ENCODE measurements at places on chromosomes 3 and 15. TPM values are rescaled to one million over a fixed set of nuclear protein-coding genes. Genes with fewer than 3 reads are reported as not detected.
A peak's percentile ranks its signal among the peaks of the same experiment; 100 is the strongest.

GRCh38 chr3:22937536-22937935, 265.6 kb upstream of the UBE2E2 start:
- peak; percentile 37 for DNase-seq

GRCh38 chr3:107753494-107753893, 230.7 kb downstream of the BBX start:
- DNase-seq = peak; percentile 35

GRCh38 chr3:188780193-188781147, 391.3 kb upstream of the TPRG1 start:
- DNase-seq = no peak

- DNase-seq = no peak
Observed at GRCh38 chr3:84885199-84885882, 73.4 kb upstream of the CADM2 start.

GRCh38 chr15:82890995-82891390, 61.5 kb downstream of the HOMER2 start:
- DNase-seq = peak; percentile 39

- no peak for DNase-seq
Observed at GRCh38 chr3:33119891-33120290, 6.1 kb downstream of the CRTAP start.

DNA sequence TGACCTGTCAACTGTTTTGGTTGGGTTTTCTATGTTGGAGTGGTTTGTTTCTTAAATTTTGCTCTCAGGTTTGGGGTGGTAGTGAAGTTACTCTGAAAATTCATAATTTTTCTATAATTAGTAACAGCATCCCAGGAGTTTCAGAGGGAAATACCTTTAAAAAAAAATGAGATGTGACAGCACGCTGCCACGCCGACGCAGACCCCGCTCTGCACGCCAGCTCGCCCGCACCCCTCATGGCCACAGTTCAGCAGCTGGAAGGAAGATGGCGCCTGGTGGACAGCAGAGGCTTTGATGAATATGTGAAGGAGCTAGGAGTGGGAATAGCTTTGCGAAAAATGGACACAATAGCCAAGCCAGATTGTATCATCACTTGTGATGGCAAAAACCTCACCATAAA, 34.6 kb downstream of the AKAP13 start:
- no peak for DNase-seq

DNA sequence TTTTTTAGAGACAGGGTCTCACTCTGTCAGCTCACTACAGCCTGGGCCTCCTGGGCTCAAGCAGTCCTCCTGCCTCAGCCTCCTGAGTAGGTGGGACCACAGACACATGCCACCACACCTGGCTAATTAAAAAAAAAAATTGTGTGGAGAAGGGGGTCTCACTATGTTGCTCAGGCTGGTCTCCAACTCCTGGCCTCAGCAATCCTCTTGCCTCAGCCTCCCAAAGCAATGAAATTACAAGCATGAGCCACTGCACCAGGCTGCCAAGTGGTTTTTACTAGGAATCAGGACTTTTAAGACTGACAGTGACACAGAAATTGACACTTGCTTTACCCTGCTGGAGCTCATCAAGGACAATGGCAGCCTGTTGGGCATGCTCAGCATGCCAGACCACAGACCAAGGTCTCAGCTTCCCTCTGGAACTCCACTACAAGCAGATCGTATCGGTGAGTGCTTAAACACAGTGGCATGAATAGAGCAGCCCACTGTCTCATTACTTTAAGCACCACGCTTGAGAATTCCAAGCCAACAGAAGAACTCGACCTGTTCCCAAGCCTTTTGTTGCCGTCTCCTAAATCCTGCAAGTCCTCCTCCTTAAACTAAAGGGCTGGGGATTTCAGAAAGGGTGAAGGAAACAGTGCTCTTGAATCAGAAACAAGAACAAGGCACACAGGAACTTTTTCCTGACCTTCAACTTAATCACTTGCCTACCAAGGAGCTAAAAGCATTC, 41.4 kb downstream of the EOMES start:
- no peak for DNase-seq

- DNase-seq = no peak
Observed at GRCh38 chr15:48695088-48695826, 49.7 kb upstream of the FBN1 start.

DNA sequence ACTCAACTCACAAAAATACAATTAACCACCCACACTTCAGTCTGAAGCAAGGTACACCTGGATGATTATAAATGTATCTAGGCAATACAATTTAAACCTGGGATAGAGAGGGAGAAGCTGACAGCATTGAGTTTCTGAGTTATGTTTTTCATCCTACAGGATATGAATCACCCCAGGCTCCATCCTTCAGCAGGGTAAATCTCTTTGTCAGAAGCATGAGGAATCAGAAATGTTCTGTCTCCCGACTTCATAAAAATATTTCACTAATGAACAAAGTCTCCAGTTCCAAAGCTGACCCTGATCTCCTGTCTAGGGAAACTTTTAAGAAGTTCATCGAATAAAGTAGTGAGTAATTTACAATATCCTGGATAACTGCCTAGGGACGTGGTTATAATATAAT, 25.5 kb upstream of the FRMD4B start:
- DNase-seq = no peak

DNA sequence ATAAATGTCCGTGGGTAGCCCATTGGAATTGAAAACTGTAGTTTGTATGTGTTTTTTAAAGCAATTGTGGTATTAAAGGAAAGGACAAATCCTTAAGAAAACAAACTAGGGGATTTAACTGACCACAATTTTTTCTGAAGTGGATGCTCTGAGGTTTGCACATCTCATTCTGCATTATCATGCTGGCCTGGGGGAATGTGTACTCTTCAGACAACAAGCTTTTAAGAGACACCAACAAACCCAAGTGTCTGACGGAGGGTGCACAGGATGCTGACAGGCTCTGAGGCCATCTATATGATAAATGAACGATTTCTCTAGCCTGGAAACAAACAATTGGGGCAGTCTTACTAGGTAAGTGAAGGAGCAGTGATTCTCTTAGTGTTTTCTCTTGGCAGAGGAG, 9.1 kb downstream of the LINS1 start:
- no peak for DNase-seq

DNA sequence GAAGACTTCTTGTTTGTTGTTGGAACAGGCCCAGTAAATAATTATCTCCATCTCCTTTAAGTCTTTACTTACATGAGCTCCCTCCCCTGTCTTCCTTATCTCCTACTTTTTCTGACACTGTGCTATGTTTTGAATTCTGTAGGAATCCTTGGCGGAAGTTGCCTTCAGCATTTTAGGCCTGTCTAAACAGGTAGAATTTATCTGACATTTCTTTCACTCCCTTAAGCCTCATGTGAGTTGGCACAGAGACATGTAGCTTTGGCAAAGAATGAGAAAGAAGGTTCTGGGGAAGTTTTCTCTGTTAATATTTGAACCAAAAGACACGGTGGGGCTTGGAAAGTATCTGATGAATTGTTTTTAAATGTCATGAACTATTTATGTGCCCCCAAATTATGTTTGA, 8.1 kb downstream of the MCTP2 start:
- no peak for DNase-seq

DNA sequence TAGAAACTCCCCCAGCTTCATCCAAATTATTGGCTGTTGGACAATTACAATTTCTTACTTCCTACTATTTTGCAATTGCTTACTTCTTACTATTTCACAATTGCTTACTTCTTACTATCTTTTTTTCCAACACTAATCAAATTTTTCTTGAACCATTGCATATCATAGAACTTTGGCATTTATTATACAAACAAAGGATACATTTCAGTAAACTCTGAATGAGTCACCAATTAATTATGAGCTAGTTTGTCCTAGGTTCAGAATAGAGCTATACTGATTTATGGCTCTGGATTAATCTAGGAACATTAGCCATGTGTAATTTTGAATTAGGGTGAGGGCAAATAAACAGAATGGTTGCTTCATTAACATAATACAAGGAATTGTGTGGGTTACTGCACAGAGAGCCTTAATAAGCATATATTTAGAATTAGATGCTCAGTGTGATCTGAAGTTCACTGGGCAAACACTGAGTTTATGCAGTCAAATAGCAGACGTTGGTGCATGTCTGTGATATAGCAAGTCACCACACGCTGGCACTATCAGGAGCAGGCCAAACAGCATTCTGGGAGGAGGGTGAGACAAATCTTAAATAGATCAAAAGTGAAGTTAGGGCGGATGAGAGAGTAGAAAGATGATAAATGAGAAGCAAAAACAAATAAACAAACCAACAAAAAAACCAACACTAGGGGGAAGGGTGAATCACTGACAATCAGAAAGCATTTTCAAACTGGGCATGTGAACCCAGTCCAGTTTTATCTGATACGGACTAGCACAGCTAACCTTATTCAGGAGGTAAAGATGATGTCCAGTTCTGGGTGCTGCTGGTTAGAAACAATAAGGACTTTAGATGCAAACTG, 21.5 kb downstream of the GABRR3 start:
- peak; percentile 17 for DNase-seq

The RTP1 gene
- total RNA-seq = not detected

The SLCO3A1 gene
- 22.8 TPM for total RNA-seq

The SH2D7 gene
- total RNA-seq = not detected

The WDR82 gene
- 64.8 TPM for total RNA-seq

The UCN2 gene
- total RNA-seq = not detected

The RAB43 gene
- total RNA-seq = 70.6 TPM
